ENCODE measurements at places on chromosomes 5 and 9. TPM values are rescaled to one million over a fixed set of nuclear protein-coding genes. Genes with fewer than 3 reads are reported as not detected.
A peak's percentile ranks its signal among the peaks of the same experiment; 100 is the strongest.

The CA9 gene
- total RNA-seq = not detected

The RPS14 gene
- total RNA-seq = 1,429 TPM

The PLAC8L1 gene
- not detected for total RNA-seq

The GRM6 gene
- total RNA-seq = not detected

The LCN10 gene
- total RNA-seq = 0.21 TPM

DNA sequence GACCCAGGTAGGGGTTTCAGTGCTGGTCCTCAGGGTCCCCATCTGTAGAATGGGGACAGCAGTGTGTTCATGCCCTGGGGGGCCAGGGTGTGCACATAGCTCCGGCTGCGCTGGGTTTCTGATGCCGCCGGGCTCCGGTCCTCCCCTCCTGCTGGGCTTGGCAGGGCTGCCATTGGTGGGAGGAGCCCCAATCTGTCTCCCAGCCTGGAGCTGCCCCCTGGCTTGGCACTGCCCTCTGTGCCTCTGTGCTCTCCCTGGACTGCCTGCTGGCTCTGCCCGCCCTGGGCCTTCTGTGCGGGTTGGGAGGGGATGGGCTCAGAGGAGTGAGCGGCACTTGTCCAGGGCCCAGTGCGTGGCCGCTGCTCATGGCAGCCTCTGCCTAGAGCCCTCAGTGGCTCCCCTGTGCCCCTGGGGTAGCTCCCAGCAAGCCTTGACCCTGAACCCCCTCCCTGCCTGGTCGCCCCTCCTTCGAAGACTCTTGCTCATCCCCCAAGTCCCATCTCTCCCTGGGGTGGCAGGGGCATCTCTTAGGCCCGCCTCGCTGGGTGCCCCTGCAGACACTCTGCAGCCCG, 35.7 kb downstream of the RXRA start:
- H3K4me3 ChIP-seq = no peak overlapping the region
- H3K4me1 ChIP-seq = peaks cover 5% of the 10 kb centered on the region
- DNase-seq = no peak
- H3K36me3 ChIP-seq = no peaks in the 10 kb centered on the region

GRCh38 chr5:139919308-139919707, 123.7 kb downstream of the PSD2 start:
- no peak overlapping the region for H3K4me3 ChIP-seq
- peaks cover under 1% of the 10 kb centered on the region for H3K4me1 ChIP-seq
- H3K36me3 ChIP-seq = no peaks in the 10 kb centered on the region

- H3K27me3 ChIP-seq = no peaks in the 10 kb centered on the region
- DNase-seq = no peak
- H3K4me3 ChIP-seq = no peak overlapping the region
- no peaks in the 10 kb centered on the region for H3K36me3 ChIP-seq
These were observed 37.6 kb upstream of the SLC27A6 start for GRCh38 chr5:128927644-128928043.

DNA sequence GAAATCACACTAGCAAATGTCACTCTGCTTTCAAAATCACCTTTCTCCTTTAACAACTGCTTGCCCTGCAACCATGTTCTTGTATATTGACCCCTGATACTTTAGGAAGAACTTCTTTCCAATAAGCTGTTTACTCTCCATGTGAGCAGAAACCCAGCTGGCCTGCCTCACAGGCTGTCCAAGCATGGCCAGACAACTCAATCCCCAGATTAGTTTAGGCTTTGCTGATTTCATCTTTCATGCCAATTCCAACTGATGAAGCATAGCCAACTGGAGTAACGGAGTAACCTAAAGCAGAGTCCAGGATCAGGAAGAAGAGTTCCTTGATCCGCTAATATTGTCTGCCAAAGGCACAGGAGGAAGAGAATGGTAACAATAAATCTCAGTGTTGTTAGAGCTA, 56.7 kb upstream of the HTR1A start:
- H3K27me3 ChIP-seq = no peaks in the 10 kb centered on the region
- no peaks in the 10 kb centered on the region for H3K36me3 ChIP-seq
- no peak overlapping the region for H3K27ac ChIP-seq
- no peak overlapping the region for H3K4me3 ChIP-seq

DNA sequence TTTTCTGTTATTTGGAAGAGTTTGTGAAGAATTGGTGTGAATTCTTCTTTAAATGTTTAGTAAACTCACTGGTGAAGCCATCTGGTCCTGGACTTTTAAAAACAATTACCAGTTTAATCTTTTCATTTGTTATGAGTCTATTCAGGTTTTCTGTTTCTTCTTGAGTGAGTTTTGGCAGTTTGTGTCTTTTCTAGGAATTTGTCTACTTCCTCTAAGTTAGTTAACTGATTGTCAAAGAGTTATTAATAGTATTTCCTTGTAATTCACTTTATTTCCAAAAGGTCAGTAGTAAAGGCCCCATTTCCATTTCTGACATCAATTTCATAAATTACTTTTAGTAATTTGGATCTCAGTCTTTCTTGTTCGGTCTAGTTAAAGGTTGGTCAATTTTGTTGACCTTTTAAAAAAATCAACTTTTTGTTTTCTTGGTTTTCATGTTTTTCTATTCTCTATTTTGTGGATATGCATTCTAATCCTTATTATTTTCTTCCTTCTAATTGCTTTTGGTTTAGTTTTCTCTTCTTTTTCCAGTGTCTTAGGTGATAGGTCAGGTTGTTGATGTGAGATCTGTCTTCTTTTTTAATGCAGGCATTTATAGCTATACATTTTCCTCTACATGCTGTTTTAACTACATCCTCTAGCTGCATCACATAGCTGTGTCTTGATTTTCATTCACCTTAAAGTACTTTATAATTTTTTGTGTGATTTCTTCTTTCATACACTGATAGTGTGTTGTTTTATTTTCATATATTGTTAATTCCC, 7.3 kb upstream of the SMIM3 start:
- H3K4me3 ChIP-seq = peak overlapping the region; percentile 44
- DNase-seq = no peak
- peaks cover 6% of the 10 kb centered on the region for H3K36me3 ChIP-seq
- peak overlapping the region; percentile 68 for H3K27ac ChIP-seq

DNA sequence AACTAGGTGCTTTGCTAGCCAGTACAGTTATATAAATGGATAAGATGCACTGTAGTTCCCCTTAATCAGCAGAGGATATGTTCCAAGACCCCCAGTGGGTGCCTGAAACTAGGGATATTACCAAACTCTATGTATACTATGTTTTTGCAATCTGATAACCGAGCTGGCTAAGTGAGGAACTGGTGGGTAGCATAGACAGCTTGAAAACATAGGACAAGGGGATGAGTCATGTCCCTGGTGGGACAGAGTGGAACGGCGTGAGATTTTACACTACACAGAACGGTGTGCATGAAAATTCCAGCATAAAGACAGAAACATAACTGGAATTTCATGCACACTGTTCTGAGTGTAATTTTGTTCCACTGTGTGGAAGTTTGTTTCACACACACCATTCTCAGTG, 86.9 kb downstream of the BASP1 start:
- H3K36me3 ChIP-seq = no peaks in the 10 kb centered on the region
- no peaks in the 10 kb centered on the region for H3K4me1 ChIP-seq
- no peak overlapping the region for H3K4me3 ChIP-seq
- DNase-seq = no peak
- H3K27me3 ChIP-seq = no peaks in the 10 kb centered on the region

- peaks cover 22% of the 10 kb centered on the region for H3K4me1 ChIP-seq
- peak overlapping the region; percentile 80 for H3K27ac ChIP-seq
- peak overlapping the region; percentile 6 for H3K4me3 ChIP-seq
- H3K36me3 ChIP-seq = peaks cover 11% of the 10 kb centered on the region
- DNase-seq = no peak
These were observed 1.6 kb downstream of the ENG start for GRCh38 chr9:127852829-127853228.

- peaks cover 2% of the 10 kb centered on the region for H3K27me3 ChIP-seq
- H3K4me3 ChIP-seq = peak overlapping the region; percentile 60
- no peaks in the 10 kb centered on the region for H3K36me3 ChIP-seq
- peaks cover 25% of the 10 kb centered on the region for H3K4me1 ChIP-seq
- no peak for DNase-seq
These were observed 8.4 kb downstream of the GNAQ start for GRCh38 chr9:78023003-78023741.

DNA sequence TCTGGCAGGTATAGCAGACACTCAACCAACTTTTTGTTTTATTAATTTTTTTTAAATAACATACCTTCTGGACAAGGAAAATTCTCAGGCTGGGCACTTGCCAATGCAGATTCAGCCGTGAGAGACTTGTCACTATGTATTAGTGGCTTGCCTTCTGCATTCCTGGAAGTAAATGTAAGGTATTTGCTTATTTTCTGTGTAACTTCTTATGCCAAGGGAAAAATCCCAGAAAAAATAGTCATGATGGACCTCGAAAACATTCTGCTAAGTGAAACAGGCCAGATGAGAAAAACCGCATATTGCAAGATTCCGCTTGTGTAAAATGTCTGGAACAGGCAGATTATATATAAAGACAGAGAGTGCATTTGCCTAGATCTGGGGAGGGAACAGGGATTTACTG, 260.3 kb upstream of the DAPK1 start:
- DNase-seq = no peak
- peaks cover 45% of the 10 kb centered on the region for H3K27me3 ChIP-seq
- H3K4me1 ChIP-seq = no peaks in the 10 kb centered on the region
- H3K4me3 ChIP-seq = no peak overlapping the region

DNA sequence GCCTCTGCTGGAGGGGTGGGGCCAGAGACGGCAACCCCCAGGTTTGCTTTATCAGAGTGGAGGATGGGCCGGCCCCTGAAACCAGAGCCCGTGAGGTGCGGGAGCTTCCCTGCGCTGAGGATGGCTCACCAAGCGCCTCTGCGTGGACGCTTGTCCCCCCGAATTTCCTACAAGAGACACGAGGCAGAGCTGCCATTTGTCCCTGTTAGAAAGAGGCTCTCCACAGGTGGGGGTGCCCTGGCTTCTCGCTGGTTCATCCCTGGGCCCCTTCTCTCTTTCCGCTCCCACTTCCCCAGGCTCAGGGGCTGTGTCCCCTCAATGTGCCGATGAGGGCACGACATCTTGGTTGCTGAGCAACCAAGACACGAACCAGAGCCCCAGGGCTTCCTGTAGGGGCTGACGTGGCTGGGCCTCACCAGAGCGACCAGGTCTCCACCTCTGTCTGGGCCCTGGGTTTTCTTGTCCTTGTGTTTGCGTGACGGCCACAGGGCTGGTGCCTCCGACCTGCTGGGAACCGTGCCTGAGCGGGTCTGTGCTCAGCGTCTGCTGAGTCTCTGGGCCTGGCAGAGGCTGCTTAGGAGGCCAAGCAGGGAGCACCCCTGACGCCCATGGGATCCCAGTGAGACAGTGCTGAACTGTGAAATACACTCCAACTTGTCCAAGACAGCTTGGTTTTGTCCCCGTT, 119.6 kb upstream of the COL5A1 start:
- no peak overlapping the region for H3K27ac ChIP-seq
- no peaks in the 10 kb centered on the region for H3K36me3 ChIP-seq
- no peak for DNase-seq

DNA sequence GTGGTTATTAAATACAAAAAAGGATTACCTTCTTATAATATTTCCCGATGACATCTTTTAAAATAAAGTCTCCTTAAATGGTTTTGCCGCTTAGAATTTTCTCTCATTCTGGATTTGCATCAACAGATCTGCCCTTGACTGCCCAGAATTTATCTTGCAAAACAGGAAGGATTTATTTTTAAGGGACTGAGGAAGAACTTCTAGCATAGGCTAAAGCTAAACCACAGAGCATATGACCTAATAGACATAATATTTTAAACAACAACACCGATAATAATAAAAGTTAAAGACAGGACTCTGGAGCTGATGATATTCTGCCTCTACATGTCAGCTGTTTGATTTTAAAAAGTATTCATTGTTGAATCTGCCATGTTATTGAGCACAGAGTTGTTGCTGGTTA, 145.3 kb upstream of the ADCY2 start:
- no peaks in the 10 kb centered on the region for H3K27me3 ChIP-seq
- no peak overlapping the region for H3K4me3 ChIP-seq
- H3K27ac ChIP-seq = no peak overlapping the region
- no peaks in the 10 kb centered on the region for H3K36me3 ChIP-seq

DNA sequence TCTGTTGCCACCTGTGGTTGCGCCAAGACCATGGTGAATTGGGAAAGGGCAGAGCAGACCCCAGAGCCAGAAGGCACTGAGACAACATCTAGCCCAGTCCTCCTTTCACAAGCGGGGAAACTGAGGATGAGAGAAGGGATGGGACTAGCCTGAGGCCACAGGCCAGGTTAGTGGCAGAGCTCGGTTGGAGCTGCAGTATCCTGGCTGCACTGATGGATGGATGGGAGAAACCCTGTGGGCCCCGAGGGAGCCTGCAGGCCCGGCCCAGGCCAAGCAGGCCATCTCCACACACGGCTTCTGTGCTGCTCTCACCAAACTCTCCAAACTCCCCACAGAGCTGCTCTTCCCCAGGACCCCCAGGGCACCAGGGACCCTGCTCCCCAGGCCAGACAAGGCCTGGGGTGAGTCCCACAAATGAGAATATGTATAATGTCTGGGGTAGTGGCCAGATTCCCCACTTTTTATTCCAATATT, 60.2 kb downstream of the TSTD2 start:
- H3K4me3 ChIP-seq = no peak overlapping the region
- no peak overlapping the region for H3K27ac ChIP-seq
- DNase-seq = no peak
- no peaks in the 10 kb centered on the region for H3K27me3 ChIP-seq
- H3K4me1 ChIP-seq = no peaks in the 10 kb centered on the region

- no peak overlapping the region for H3K27ac ChIP-seq
- no peak overlapping the region for H3K4me3 ChIP-seq
- no peaks in the 10 kb centered on the region for H3K27me3 ChIP-seq
- no peak for DNase-seq
- no peaks in the 10 kb centered on the region for H3K36me3 ChIP-seq
These were observed 69.2 kb downstream of the SPATA31D1 start for GRCh38 chr9:82057805-82058204.

DNA sequence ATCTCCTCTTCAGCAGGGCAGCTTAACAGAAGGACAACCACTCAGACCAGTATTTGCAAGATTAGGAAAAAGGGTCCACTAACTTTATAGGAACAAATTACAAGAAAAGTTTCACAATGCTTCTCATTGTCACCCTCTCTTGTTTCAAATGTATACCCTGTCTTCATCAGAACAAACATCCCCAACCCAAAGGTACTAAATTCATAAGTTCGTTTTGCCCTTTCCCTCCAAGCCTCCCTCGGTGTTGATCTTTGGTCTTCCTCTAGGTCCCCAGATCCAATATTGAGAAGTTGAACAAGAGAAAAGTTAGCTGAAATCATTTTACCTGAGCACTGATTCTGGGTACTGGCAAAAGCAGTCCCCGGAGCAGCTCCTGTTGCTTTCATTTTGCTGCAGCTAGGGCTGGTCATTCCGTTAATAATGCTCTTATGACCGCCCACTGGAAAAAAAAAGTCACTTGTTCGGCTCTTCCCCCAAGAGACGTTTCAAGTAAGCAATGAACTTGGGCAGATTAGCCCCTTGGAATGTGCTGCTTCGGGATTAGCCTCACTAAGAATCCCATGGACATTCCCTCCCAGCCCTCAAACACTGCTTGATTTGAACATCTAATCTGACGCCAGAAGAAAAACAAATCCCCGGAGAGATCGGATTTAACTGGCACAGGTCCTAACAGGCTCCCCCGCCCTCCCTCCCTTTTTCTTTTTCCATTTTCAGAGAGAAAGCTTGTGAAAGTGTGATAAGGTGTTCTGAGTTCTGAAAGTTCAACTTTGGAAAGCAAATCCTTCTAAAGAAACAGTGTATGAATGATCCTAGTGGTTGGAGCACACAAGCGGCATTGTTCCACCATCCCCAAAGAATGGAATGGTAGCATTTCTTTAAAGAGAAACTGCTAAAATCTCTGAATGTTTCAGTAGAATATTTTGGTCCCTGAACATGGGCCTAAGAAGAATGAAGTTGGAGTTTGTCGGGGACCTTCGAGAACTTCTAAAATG, 252.5 kb downstream of the TRPM3 start:
- no peak overlapping the region for H3K27ac ChIP-seq
- H3K4me1 ChIP-seq = no peaks in the 10 kb centered on the region
- no peaks in the 10 kb centered on the region for H3K27me3 ChIP-seq
- no peak overlapping the region for H3K4me3 ChIP-seq
- no peak for DNase-seq
- H3K36me3 ChIP-seq = no peaks in the 10 kb centered on the region
